Body of pancreas (tissue), 4 donors: ENCODE measurements at places on chromosomes 12 and 14. TPM values are rescaled to one million over a fixed set of nuclear protein-coding genes. Genes with fewer than 3 reads are reported as not detected.

DNA sequence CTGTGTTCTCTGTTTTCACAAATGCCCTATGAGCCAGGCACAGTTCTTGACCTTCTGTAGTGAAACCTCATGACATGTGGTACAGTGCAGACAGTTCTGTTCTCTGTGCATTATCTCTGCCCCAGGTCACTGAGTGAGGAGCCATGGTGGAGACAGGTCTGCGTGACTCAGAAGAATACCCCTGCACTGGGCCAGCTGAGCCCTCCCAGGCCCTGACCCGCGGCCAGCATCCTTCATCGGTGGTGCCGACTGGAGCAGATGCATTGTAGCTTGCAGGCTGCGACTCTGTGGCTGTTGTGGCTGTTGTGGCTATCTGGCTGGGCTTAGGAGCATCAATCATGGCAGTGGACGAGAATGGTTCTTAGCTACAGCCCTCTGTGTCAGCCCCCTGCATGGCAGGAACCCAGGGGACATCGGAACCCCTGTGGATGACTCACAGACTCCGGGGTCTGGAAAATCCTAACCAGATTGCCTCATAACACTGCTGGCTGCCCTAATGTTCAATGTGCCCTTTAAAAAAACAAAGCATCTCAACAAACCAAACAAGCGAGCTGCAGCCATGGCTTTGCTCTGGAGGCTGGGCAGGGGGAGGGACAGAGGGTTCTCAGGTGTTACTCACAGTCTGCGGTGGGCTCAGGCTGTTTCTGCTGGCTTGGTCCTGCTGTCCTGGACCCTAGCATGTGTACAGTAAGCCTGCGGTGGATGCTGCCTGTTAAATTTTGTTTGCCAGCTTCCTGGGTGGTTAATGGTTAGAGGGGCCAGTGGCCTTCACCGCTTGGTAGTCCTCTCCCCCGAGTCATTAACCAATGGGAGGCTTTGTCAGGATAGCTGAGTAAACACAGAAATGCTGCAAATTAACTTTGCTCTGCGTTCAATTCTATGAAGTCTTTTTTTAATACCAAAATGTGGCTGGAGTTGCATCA lies at the start of gene SERPINA6:
SERPINA6 (minus strand) TSS at position 689 of the 923 bp plus-strand sequence. CDS start 8,688 bp downstream, outside the sequence.
- H3K4me3 ChIP-seq, result no peak within 1 kb of the TSS
- peak; percentile 63 for DNase-seq
- H3K36me3 ChIP-seq, result no peaks in the 10 kb centered on the region
- H3K4me1 ChIP-seq, result no peaks in the 10 kb centered on the region

DNA sequence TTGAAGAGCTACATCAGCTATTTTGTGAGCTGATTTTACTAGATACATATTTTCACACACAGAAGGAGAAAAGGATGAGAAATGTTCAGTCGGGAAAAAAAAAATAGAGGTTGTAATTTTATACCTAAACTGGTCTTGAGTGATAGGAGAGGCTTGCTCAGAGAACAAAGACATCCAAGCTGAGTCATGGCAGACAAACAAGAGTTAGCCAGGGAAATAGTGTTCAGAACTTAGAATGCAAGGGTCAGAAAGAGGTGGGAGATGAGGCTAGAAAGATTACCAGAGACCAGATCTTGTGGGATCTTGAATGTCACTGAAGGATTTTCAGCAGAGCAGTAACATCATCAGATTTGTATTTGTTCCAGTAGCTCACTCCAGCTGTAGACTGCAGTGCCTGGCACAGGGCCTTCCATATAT lies 121.9 kb upstream of the ATF1 start:
- no peak overlapping the region for H3K4me3 ChIP-seq
- no peaks in the 10 kb centered on the region for H3K27me3 ChIP-seq
- H3K4me1 ChIP-seq, result peaks cover 23% of the 10 kb centered on the region
- no peak for DNase-seq
- no peaks in the 10 kb centered on the region for H3K36me3 ChIP-seq

GRCh38 chr12:122878780-122879612 lies 16.9 kb downstream of the VPS37B start:
- no peak overlapping the region for H3K27ac ChIP-seq
- no peaks in the 10 kb centered on the region for H3K27me3 ChIP-seq
- no peaks in the 10 kb centered on the region for H3K36me3 ChIP-seq

Gene NR1H4
- 2.9 TPM for total RNA-seq

DNA sequence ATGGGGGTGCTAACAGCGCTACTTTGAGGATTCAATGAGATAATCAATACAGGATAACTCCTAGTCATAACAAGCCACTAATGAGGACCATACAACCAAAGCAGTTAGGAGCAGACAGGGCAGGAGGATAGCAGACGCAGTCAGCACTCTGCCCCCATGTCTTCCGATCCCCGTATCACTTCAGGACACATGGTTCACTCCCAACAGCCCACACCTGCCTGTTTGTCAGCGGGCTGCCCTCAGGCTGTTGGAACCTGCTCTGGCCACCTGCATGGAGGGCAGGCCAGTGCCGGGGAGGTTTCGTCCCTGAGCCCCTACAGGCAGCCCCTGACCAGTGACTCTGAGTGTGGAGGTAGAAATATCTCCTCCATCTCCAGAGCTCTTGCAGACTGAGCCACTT lies 37.1 kb upstream of the LTBP2 start:
- H3K27ac ChIP-seq, result no peak overlapping the region
- no peak overlapping the region for H3K4me3 ChIP-seq
- peaks cover 8% of the 10 kb centered on the region for H3K4me1 ChIP-seq
- DNase-seq, result no peak

Gene MYF5
- not detected for total RNA-seq
